Thoracic aorta (tissue), 2 donors: ENCODE measurements at places on chromosomes 1 and 21.

DNA sequence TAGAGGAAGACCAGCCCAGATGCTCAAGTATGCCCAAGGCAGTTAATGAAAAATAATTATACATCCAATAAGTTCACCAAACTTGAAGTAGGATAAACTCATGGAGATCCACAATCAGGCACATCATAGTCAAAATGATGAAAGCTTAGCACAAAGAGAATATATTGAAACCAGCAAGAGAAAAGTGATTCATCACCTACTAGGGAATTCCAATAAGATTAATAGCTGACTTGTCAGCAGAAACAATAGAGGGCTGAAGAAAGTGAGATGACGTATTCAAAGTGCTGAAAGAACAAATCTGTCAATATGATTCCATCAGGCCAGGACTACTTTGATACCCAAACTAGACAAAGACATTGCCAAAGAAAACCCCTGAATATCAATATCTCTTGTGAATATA lies 251.7 kb upstream of the BEND5 start:
- DNase-seq, result no peak

DNA sequence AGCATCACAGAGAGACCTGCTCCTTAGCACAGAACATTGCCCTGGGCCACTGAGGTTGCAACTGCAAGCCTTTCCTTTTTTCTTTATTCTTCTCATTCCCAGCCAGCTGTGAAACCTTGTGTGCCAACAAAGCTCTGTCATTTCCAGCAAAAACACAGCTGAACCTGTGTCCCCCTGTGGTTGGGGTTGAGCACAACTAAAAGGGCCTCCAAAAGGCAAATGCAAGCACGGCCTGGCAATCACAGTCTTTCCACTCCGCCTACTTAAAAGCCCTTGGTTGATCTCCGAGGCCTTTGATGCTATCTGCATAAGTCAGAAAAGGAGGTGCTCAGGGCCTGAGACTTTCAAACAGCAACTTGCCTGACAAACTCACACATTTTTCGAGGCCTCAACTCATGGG lies 32.7 kb downstream of the SUSD4 start:
- no peak for DNase-seq

GRCh38 chr21:25400427-25400826 lies 206.9 kb downstream of the MRPL39 start:
- no peak for DNase-seq

DNA sequence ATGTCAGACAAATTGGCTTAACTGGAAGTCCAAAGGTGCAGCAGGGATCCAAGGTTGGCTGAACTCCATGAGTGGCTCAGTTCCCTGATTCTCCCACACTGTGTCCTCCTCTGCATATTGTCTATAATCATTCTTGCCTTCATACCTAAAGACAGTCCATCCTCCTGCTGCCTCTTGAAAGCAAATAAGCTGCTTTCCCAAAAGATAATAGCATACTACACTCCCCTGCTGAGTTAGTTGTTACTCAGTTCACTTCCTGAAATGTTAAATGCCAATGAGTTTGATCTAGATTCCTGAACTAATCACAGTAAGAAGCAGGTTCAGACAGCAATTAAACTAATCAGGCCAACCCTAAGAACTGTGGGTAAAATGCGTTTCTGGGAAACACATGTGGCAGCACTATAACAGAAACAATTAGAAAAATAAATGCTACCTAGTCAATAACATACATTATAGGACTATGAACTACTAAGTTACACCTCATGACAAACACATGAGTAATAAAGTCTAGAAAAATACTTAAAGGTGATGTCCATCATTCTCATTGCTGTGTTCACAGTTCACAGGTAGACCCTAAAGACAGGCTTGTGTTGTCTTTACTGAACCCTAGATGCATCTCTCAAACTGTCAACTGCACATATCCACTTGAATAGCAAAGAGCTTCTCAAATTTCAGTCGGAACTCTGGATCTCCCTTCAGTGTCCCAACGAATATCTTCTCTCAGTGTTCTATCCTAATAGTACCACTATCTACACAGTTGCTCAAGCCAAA lies 50.8 kb upstream of the BOLA1 start:
- no peak for DNase-seq

- no peak for DNase-seq
These were observed 61.7 kb upstream of the USP24 start for GRCh38 chr1:55276671-55277376.

- DNase-seq, result no peak
These were observed 73.7 kb downstream of the CAPZB start for GRCh38 chr1:19411612-19412011.

- DNase-seq, result no peak
These were observed 8.6 kb downstream of the CDC14A start for GRCh38 chr1:100360790-100361510.

- DNase-seq, result no peak
These were observed 81.8 kb downstream of the PHTF1 start for GRCh38 chr1:113677250-113678158.

DNA sequence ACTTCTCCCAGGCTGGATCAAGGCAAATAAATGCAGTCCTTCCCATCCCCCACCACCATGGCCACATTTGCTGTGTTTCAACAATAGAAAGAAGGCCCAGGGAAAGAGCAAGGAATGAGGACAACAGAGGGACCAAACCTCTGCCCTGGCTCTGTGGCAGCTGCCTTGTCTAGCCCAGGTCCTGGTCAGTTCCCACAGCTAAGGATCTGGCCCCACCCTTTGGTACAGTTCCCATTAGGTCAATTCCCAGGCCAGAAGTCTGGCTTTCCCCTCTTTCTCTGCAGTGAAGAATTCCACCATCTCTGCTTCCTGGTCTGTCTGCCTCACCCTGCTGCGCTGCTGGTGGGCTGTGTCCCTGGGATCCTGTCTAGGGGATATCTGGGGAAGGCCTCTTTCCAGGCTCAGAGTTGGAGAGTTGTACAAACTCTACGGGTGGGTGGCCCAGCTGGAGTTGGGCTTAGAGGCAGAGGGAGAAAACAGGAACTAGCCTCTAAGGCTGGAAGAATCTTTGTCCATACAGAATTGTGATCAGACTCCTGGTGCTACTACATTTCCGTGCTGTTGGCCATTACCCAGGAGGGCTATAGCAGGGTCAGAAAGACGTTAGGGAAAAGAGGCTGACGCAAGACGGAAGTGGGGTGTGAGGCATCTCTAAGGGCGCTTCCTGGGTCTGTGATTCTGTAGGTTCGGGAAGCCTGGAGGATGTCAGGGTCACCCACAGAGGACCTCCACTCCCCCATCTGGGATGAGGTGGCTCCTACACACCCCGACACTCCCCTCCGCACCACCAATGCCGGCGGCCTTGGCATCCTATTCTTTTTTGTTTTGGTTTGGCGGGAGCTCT lies 953 bp upstream of the NDUFS2 start:
- DNase-seq, result no peak

DNA sequence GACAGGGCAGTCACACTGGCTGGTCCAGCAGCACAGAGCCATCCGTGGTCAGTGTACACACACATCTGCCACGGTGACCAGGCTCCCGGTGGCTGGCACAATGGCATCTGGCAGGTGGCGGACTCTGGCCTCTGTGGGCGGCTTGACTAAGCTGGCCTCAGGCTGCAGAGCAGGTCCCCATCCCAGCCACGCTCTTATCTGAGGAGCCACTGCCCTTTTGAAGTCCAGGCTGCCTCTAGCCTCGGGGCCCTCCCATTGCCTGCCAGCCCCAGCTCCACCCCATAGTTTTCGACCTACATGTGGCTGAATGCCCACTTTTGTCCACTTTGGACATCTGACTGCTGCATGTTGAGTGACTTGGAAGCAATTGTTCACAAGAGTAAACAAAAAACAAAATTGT lies 29.9 kb upstream of the EDN2 start:
- DNase-seq, result no peak

GRCh38 chr1:7752512-7753417 lies 18.3 kb upstream of the VAMP3 start:
- peak; percentile 15 for DNase-seq

- no peak for DNase-seq
These were observed 11.7 kb downstream of the KIF26B start for GRCh38 chr1:245166471-245166885.

- no peak for DNase-seq
These were observed 1.5 kb upstream of the PRDX6 start for GRCh38 chr1:173475564-173476196.

- DNase-seq, result no peak
These were observed 15.7 kb upstream of the EPHA2 start for GRCh38 chr1:16171314-16172151.

GRCh38 chr21:33124889-33125288 lies 54.9 kb downstream of the OLIG1 start:
- no peak for DNase-seq

DNA sequence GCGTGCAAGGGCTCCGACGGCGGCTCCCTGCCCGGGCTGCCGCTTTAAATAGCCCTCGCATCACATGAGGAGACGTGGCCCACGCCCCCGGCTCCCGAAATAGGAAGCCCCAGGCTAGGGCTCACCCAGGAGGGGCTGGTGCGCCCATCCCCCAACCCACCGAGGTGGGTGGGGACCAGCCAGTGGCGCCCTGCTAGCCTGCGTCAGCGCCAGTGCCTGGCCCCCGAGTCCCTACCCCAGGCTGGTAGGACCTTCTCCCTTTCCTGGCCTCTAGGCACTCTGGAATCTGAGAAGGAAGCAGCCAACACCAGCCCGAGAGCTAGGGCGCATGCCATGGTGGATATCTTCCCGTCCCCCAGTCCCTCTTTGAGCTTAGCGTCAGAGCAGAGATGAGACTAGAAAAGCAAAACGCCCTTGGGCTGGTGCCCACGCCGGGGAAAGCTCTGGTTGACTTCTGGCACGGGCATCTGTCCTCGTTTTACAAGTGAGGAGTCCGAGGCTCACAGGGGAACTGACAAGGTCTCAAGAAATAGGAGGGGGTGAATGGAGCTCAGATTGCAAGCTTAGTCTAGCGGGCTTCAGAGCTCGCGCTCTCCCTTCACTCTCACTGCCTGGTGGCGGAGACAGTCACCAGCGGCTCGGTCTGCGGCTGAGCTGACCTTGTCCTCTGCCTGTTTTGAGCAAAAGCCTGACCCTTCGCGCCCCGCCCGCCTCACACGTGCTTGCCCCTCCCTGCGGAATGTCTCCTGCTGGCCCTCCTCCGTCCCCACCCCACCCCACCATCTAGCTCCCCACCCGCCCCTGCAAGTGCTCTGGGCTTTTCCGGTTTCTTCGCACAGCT lies at the start of gene FABP3:
Gene FABP3 (minus strand): TSS at position 21 of the 841 bp plus-strand sequence. CDS start 62 bp downstream, outside the sequence.
- peak; percentile 52 for DNase-seq

GRCh38 chr1:77316966-77317365 lies 35.1 kb downstream of the AK5 start:
- DNase-seq, result no peak

GRCh38 chr1:203187304-203187685 lies 791 bp upstream of the CHI3L1 start:
- no peak for DNase-seq

- DNase-seq, result peak; percentile 13
These were observed 701 bp downstream of the CEP170 start for GRCh38 chr1:243254233-243254926.

DNA sequence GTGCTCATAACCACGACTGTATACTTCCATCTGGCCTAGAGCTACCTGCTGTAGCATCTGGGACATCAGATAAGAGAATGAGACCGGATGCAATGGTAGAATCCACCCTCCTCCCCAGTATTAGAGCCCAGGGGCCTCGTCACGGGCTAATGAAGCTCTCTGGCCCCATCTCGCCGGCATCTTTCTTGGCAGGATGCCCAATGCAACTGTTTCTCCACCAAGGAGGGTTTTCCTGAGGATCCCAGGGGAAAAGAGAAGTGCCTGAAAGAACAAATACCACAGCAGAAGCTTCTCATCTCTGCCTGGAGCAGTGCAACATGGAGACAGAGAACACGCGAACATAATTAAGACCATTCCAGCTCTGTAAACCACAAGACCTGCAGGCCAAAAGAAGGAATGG lies 80.0 kb downstream of the VWA5B1 start:
- DNase-seq, result no peak

DNA sequence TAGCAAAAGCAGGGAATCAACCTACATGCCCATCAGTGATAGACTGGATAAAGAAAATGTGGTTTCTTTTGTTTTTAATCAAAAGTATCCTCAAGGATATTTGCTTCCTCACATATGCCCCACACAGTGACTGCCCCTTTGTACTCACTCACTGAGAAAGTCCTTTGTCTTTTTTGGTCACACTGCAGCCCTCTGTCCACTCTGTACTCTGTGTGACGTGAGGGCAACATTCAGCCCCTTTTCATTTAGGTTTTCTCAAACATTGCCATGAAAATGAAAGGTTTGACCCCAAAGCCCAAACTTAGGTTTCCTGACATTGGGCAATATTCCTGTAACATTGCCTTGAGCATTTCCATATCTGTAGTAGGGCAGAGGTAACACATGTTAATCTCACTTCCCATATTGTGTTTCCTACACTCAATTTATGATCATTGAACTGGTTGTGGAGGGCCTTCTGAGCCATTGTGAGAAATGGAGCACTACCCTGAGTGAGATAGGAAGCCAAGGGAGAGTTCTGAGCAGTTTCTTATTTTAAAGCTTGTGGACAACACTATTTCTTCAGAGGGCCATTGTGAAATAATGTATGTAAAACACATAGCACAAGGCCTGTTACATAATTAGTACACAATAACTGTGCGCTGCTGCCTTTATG lies 501.9 kb upstream of the C1orf87 start:
- DNase-seq, result no peak

DNA sequence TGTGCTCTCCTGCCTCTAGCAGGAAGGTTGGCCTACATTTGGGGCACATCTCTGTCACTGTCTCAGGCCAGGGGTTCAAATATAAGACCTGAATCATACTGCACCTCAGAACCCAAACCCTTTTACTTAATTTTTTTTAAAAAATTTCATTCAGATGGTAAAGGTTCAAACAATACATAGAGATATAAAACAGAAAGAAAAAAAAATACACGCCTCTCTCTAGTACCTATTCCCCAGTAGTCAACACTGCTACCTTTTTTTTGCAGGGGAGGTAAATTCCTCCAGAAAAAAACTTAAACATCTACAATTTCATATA lies 32.9 kb downstream of the MAPKAPK2 start:
- no peak for DNase-seq

DNA sequence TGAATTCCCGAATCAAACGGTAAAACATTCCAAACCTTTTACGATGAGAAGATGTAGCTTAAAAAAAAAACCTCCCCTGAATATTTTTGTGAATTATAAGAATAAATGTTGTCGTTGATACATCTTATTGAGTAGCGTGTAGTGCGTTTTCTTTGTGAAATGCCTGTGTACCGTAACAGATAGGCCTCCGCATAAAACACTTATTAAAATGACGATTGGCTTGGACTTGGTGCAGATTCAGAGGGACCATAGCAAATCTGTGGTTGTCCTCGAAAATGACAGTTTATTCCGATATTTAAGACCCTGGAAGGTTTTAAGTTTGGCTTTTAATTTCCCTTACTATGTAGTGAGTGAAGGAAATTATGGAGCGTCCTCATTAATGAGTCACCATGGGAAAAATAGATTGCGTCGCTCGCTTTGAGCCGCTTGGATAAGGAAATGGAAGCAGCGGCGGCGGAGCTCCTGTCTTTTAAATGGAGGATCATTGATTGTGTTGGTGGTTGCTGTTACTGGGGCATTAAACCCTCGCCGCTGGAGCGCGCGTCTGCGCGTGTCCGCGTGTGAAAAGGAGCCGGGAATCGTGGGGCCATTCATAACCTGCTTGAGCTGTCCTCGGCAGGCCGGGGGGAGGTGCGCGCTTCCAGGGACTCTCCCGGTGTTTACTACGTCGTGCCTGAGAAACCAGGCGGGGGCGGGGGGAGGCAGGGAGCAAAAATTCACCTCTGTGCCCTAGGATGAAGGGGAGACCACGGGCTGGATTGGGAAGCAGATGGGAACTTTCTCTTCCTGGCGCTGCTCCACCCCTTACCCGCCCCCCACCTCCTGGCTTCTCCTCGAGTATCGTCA lies 1.6 kb downstream of the SPEN start:
- DNase-seq, result peak; percentile 52

- no peak for DNase-seq
These were observed 303.6 kb upstream of the FAM78B start for GRCh38 chr1:166470441-166470840.

GRCh38 chr1:45730075-45730779 lies 20.2 kb downstream of the IPP start:
- DNase-seq, result no peak
